ENCODE measurements at places on chromosomes 3 and 15.

DNA sequence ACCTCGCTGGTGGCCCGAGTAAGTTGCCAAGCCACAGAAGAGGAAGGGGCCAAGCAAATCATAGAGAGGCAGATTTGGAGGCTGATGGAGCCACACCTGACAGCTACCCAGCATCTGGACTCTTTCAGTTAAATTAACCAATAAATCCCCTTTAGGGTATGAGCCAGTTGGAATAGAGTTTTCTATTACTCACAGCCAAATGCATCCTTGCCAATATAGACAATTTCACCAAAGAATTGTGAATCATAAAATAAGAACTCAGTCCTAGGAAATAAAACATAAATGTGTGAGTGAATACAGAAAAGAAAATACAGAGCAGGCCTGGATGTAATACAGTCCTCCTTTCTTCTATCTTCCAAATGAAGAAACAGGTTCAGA lies 161.6 kb upstream of the ANKRD28 start:
- no peak for DNase-seq

GRCh38 chr15:26722621-26723160 lies 50.2 kb downstream of the GABRB3 start:
- DNase-seq: no peak

GRCh38 chr3:8836096-8836495 lies 66.7 kb upstream of the OXTR start:
- DNase-seq: no peak

DNA sequence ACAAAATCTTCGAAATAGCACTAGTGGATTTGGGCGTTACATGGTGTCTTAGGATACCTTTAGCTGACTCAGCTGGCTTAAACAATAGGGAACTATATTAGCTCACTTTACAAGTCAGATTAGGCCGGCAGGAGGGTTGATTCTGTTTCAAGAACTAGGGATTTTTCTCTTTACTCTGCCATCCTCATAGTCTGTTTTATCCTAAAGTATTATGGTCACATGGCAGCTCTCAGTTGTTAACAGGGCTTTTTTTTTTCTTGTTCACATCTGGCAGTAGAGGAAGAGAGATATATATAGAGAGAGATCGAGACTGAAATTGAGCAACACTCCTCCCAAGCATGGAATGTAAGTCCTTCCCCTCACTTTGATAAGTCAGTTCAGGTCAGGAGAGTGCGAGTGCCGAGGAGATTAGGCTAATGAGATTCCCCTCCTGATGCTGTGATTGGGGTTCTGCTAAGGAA lies 32.9 kb downstream of the CHP1 start:
- DNase-seq: peak; percentile 53

DNA sequence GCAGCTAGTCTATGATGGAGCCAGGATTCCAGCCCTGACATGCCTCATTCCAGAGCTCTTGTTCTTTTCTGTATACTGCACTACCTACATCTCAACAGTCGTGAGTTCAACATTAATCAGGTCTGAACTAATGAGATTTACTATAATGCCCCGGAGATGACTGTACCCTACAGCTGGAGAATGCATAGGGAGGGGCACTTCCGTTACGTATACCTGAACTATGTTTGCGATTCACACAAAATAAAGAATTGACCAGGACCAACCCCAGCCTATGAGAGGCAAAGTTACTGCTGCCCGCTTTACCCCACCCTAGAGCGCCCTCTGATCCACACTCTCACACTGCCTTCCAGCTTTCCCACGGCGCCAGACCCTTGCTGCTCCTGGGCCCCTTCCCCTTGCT lies 97.0 kb downstream of the IGF2BP2 start:
- no peak for DNase-seq

DNA sequence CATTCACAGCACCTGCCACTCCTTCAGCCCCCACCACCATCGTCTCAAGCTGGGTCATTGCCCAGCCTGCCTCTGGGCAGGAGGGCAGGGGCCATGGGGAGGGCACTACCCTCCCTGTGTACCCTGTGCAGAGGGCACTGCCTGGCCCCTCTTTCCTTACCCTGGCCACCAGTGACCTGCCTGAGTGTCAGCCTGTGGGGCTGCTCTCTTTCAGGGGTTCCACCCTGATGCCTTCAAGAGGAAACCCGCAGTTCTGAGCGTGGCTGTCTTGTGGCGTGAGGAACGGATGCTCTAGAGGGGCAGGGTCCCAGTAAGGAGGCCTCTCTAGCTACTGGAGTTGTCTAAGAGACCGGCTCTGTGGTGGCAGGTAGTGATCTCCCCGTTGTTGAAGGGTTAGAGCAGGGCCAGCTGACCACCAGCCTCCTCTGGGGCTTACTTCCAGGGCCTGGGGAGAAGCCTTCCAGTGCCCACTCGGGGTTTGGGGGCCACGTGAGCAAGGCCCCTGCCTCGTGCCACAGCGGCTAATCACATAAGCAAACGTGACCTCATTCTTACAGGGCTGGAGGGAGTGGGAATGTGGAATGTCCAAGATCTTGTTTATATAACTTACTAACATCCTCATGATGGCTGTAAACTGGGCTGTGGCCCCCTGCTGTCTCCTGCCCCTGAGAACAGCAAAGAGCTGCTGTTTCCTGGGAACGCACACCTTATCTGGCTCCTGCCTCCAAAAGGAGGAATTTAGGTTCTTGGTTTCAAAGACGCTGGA lies 31.4 kb upstream of the SEC13 start:
- DNase-seq: no peak

DNA sequence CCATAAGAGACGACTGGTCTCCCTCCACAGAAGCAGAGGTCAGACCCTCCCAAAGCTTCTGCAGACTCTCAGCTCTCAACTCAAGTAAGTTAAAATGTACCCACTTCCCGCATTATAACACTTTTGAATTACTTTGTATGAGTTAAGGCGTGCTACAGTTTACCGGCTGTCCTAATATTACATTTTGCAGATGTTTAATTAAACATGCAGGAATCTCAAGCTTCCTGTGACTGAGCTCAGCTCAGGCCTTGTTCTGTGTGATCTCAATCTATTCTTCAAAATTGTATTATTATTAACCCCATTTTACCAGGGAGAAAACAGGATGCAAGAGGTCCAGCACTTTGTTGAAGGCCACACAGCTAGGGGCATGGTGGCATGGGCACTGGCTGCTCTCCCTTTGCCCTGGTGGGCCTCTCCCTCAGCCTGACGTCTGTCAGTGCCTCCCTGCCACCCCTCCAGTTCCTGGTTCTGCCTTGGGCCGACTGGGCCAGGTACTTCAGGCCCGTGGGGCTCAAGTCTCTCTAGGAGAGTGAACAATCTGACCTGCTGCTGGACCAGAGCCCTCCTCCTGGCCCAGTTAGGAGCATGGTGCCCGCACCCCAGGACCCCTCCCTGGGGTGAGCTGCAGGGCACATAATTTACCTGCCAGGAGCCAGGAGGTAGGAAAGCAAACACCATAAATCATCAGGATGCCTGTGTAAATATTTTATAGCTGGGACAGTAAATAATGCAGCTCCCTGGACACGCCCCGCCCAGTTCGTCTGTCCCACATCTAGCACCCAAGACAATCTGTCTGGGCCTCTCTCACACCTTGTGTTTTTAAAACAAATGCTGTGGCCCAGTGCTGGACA lies 14.9 kb upstream of the RFT1 start:
- peak; percentile 43 for DNase-seq

- DNase-seq: no peak
Observed at GRCh38 chr3:72722930-72723726, 125.1 kb downstream of the SHQ1 start.

DNA sequence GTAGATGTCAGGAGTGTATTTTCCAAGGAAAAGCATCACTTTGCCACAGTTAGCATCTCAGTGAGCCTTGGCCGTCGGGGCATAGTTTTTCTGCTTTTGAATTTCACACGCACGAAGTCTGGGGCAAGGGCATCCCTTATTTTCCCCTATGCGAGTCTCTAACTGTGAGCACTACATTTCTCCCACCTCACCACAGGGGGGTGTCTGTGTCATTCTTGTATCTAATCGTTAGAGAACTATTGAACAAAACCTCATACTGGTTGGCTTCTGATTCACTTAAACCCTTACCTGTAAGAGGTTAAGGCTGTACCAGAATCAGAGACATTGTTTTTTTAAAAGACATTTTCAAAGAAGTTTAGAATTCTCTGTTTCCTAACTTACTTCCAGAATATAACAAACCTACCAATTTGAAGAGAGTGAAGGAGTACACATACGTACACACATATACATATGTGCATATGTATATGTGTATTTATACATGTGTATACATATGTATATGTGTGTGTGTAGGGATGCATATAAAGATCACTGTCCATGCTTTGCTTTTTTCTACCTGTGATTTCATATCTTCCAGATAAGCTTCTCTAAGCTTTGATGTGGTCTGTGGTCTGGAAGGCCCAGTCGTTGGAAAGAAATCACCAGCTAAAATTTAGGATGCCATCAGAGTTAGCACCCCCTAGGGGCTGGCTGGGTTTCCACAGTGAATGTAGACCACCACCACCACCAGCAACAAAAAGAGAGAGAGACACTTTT lies 49.4 kb downstream of the MYZAP start:
- no peak for DNase-seq

GRCh38 chr3:126711121-126711760 lies 7.2 kb downstream of the CHCHD6 start:
- DNase-seq: no peak

DNA sequence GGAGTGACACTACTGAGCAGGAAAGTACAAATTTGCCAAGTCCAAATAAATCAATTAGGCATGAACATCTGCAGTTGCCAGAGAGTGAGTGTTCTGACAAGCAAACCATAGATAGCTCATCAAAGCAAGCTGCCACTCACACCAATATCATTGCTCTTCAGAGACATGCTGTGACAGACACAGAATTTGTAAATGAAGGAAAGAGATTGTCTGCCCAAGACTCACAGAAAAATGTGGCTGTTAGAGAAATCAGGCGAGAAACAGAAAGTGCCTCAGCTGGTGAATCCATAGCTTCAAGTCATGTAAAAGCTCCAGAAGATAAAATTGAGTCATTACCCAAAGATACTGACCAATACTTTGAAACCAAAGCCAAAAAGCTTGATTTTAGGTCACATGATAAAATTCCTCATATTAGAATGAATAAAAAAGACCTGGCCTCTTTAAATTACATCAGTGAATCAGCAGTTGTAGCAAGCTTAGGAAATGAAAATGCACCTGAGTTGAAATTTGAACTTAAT lies 50.8 kb downstream of the CRYBG3 start:
- no peak for DNase-seq

DNA sequence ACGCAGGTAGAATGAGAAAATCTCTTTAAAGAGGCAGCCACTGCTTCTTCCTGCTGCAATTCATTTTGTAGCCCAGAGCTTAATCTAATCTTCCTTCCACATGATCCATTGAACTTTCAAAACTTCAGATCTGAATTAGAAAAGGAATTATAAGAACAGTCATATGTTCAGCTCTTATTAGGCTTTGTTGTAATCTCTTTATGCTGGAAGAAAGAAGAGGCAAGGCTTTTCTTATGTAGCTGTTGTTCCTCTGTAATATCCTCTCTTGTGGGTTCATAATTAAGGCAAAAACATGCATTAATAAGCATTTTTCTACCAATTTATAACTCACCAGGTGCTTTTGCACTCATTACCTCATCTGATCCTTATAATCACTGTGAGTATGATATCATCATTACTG lies 634.9 kb upstream of the CFAP20DC start:
- no peak for DNase-seq

DNA sequence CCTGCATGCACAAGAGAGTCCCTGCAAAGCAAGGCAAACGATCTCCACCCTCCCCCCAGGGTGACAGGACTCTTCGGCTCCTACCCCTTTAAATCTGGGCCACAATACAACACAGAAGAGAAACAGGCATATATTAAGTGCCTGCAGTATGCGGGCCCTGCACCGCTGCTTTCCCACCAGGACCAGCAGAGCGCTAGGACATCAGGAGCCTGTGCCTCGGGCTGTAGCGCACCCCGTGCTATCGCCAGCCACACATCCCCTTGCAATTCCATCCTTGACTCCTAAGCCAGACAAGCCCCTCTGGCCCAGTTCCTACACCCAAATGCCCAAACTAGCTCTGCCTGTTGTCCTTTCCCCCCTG lies 4.1 kb downstream of the GALNT15 start:
- DNase-seq: no peak

- DNase-seq: no peak
Observed at GRCh38 chr15:86162172-86162591, 82.5 kb downstream of the AGBL1 start.

GRCh38 chr15:101618851-101619614 lies 33.1 kb downstream of the TM2D3 start:
- no peak for DNase-seq

DNA sequence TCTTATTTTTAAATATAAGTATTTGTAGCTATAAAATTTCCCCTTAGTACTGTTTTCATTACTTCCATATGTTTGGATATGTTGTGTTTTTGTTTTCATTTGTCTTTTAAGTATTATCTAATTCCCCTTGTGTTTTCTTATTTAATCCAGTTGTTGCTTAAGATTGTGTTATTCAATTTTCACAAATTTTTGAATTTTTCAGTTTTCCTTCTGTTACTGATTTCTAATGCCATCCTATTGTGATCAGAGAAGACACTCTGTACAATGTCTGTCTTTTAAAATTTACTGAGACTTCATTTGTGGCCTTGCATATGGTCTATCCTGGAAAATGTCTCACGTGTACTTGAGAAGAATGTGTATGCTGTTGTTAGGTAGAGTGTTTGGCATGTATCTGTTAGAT lies 795.6 kb upstream of the CFAP20DC start:
- DNase-seq: no peak

- DNase-seq: no peak
Observed at GRCh38 chr3:13073326-13074005, at the start of gene IQSEC1. Gene IQSEC1, minus strand, starts transcription at chr3:13073429. Its CDS starts 415 bp downstream, at chr3:13073014.

Measured in Caco-2 (cell line).